ENCODE measurements at places on chromosomes 5 and 9.
A peak's percentile ranks its signal among the peaks of the same experiment; 100 is the strongest.

DNA sequence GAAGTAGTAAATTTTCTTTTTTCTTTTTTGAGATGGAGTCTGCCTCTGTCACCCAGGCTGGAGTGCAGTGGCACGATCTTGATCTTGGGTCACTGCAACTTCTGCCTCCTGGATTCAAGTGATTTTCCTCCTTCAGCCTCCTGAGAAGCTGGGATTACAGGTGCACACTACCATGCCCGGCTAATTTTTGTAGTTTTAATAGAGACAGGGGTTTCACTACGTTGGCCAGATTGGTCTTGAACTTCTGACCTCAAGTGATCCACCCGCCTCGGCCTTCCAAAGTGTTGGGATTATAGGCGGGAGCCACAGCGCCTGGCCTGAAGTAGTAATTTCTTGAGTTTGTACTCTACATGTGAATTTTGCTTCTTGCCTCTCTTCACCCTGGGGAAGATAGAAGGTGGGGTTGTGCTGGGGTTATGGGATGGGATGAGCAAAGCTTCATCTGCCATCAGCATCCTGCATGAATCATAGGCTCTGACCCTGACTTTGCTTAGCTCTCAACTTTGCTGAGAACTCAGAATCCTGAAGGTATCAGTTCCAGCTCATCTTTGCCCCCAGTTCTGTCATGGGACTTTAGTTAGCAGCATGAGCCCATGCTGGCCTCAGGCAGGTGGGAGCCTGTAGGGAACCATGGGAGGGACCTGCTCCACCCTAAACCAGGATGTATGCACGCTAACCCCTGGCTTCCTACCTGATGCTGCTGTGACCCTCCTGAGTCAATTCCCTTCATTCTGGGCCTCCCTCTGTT lies 9.3 kb upstream of the CCL21 start:
- no peak for DNase-seq

DNA sequence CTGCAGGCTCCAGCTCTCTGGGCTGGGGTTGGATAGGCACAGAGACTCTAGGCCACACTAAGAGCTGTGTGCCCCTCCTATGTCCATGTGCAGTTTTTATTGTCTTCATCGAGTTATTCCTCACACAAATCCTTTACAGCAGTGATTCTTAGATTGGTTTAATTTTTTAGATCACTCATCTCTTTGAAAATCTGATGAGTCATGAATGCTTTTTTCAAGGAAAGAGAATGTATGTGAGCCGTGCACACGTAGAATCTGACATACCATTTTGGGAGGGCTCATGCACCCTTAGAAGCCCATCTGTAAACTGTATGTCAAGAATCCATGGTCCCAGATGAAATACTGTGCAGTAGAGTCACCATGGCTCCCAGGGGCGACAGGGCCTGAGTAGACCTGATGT lies 100.7 kb upstream of the S1PR3 start:
- DNase-seq, result no peak

DNA sequence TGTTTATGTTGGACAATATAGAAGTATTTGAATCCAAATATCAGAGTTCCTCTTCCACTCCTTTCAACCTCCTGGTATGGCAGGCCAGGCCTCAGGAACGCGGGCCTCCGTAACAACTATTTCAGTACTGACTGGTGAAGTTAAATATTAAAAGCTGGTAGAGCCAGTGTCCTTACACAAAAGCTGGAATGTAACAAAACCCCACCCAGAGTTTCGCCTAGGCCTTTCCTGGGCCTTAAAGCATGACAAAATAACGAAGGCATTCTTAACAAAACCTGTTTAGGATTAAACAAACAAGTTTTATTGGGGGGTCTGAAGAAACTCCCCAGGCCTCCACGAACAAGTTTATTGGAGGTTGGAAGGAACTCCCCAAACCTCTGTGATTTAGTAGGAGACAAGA lies 61.6 kb upstream of the GNE start:
- DNase-seq, result no peak

DNA sequence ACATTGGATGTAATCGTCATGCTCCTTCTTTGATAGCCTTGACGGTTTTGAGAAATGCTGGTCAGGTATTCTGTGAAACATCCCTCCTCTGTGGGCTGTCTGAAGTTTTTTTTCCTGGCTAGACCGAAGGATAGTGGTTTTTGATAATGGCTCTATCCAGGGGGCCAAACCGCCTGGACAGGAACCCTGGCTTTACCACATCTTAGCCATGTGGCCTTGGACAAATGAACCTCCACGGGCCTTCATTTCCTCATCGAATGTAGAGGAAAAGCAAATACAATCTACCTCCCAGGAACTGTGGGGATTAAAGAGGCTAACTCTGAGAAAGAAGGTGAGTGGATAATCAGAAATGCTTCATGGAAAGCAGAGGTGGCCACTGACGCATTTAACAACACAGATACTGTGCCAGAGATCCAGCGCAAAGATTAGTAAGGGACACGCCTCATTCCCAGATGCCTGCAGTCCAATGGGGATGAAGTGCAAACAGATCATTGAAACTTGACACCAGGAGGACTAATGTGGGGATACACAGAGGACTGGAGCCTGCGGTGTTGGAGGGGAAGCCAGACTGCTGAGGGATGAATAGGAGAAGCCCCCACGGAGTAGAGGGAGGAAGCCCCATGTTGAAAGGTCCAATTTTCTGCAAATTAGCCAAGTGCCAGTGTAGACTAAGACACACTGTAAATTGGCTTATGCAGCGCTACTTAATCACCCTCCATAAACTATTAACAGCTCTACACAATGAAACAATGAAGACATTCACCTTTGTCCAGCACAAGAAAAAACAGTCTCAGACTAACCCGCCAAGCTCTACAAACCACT lies 41.6 kb downstream of the MYO10 start:
- peak; percentile 77 for DNase-seq
